SIG-M5 (cell line): ENCODE measurements at places on chromosomes 16 and 17.

DNA sequence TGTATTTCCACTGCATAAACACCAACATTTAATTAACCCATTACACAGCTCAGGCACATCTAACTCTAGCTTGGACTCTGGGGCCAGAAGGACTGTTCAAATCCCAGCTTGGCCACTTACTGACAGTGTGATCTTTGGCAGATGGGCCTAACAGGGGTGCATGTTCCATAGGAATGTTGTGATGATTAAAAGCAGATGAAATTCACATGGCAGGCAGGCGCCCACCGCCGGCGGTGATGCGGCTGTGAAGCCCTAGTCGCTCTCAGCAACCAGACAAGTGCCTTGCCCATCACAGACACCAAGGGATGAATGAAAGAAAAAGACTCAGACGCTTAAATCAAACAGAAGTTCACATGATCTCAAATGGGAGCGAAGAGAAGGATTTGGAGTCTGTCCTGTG lies 84.6 kb upstream of the WSB1 start:
- DNase-seq, result no peak

GRCh38 chr16:78879011-78879410 lies 721.5 kb downstream of the MAF start:
- no peak for DNase-seq

- DNase-seq, result no peak
Observed at GRCh38 chr17:56640116-56640515, 46.6 kb downstream of the NOG start.

- no peak for DNase-seq
Observed at GRCh38 chr16:85882181-85882810, 16.7 kb upstream of the IRF8 start.
